ENCODE measurements at places on chromosomes 16 and 17.

- DNase-seq, result no peak
These were observed 574.6 kb upstream of the HSBP1 start for GRCh38 chr16:83233153-83233552.

DNA sequence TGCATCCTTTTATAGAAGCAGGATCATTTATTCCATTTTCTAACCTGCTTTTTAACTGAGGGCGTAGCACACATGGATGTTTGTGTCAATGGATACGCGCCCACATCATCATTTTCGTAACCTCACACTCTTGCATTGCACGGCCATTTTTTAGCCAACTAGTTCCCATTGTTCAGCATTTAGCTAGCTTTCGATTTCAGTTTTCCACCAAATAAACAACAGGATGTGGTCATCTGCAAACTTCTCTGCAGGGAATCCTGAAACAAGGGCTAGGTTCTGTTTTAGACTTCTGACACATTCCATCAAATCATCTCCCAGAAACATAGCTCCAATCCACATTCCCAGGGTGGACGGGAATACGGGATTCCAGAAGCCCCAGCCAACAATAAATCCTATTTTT, 6.4 kb downstream of the CYB561 start:
- DNase-seq, result no peak

DNA sequence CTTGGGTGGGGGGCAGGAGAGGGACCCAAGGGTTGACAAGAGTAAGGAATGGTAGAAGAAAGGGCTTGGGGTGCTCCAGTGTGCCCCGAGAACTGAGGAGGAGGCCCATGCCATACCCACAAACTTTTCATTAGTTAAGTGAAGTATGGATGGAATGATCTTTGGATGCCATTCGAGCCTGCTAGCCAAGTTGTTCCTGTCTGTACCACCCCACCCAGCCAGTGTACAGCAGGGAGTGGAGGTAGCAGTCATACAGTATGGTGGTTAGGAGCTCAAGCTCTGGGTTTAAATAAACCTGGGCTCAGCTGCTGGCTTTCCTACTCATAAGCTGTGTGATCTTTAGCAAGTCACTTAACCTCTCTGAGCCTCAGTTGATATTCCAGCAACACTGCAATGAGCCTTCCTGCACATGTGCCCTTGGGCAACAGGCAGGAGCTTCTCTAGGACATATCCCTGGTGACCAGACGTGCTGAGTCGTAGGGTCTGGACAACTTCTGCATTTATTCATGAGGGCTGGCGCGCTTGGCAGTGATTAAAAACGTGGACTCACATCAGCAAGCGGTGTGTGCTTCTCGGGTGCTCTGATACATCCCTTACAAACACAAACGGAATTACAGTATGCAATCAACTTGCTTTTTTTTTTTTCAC, 22.9 kb downstream of the ITPRIPL2 start:
- DNase-seq, result no peak

- DNase-seq, result no peak
These were observed 13.4 kb downstream of the ENDOV start for GRCh38 chr17:80428363-80428762.

GRCh38 chr17:45384047-45384788, 48.5 kb downstream of the ARHGAP27 start:
- DNase-seq, result no peak

GRCh38 chr16:14345512-14346115, 274.5 kb downstream of the MRTFB start:
- no peak for DNase-seq

- DNase-seq, result no peak
These were observed 25.3 kb downstream of the MARCHF10 start for GRCh38 chr17:62782730-62783270.

GRCh38 chr17:27218041-27218440, 75.9 kb upstream of the WSB1 start:
- DNase-seq, result no peak

DNA sequence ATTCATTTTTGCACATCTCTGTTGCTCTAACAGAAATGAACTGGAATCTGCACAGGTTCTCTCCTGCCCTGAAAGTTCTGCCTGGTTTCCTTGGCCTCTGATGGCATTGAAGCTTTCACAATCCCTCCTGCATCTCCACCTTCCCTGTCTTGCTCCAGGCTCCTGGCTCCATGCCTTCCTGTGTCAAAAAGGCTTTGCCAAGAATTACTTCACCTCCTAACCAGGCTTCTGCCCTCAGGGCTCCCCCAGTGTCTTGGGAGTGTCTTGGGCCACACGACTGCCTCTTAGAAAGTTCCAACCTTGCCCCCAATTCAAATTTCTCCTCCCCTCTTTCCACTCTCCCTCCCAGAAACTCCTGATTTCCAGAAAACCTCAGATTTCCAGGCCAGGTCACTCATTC, 37.0 kb upstream of the DNAH9 start:
- DNase-seq, result no peak

- DNase-seq, result no peak
These were observed 7.9 kb downstream of the P2RX5 start for GRCh38 chr17:3688027-3688553.

DNA sequence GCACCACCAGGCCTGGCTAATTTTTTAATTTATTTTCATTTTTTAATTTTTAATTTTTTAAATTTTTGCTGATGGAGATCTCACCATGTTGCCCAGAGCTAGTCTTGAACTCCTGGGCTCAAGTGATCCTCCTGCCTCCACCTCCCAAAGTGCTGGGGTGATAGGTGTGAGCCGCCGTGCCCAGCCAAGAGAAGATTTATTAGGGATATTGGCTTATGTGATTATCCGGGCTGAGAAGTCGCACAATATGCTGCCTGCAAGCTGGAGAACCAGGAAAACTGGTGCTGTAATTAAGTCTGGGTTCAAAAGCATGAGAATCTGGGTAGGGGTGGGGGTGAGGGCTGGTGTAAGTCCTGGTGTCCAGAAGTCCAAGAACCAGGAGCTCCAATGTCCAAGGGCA, 2.5 kb upstream of the C16orf90 start:
- no peak for DNase-seq

GRCh38 chr16:50830698-50831097, 88.8 kb downstream of the CYLD start:
- no peak for DNase-seq

DNA sequence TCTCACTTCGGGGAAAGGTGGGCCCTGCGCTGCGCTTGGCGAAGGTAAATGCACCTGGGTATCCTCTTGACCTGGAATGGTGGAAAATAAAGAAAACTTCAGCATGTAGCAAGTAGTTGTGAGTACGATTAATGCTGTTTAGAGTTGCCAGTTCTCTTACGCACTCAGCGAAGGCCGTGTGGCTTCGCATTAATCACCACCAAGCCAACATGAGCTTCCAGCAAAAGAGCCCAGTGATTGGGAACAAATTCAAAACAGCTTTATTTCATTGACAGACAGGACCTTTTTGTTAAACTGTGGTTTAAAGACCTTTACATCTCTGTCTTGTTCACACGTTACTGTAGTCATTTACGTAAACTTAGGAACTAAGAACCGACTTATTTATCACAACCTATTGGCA, 531.4 kb downstream of the MAF start:
- DNase-seq, result no peak

- DNase-seq, result peak; percentile 59
These were observed 1.3 kb downstream of the ARL5C start for GRCh38 chr17:39164675-39165143.

DNA sequence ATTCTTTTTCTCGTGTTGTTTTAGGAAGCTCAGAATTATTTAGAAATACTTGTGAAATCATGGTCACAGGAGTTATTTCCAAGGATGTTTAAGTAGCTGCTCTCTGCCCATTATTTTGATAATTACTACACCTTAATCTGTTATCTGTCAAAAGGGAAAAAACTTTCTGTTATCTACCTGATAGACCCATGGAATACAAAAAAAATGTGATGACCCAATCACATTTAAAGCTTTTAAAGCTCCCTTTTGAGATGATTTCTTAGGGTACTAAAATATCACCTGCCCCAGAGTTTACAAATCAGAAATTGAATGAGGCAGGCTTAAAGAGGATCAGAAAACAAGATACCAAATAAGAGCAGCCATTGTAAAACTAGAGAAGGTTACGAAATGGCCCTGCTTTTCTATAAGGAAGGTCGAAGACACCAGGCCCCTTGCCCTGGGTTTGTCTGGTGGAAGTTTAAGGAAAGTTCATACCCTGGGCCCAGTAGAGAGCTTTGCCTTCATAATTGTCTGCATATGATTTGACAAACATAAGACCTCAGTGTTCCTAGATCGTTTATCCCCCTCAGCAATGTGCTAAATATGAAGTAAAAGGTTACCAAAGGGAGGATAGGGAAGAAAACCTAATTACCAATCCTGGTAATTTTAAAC, 149.9 kb upstream of the TBX2 start:
- DNase-seq, result no peak

DNA sequence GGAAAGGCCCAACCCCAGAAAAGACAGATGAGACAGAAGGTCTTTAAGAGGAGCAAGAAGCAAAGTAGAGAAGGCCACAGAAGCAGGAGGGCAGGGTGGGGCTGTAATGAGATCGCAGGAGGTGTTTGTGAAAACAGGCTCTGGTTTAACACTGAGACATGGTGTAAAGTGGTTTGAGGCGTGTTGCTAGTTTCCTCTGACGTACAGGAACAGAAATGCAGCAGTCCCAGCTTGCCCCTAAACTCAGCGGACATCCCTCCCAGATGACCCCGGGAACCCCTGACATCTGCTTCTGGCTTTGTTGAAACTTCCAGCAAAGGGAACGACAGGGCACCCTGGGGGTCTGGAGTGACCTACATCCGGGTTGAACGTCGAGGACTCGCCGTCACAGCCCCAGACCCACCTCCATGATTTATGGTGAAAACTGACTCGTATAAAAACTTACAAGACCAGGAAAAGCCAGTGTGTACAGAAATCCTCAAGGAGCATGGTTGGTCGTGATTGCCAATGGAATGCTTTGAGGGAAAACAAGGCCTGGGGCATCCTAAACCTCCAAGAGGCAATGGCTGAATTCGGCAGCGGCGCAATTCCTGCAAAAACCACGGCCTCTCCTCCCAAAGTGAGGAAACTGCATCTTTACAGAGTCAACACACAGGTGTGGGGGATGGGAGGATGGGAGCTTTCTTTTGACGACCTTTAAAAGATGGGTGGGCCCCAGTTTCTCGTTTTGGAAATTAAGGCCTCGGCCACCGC, 25.8 kb downstream of the LITAF start:
- DNase-seq, result peak; percentile 58

DNA sequence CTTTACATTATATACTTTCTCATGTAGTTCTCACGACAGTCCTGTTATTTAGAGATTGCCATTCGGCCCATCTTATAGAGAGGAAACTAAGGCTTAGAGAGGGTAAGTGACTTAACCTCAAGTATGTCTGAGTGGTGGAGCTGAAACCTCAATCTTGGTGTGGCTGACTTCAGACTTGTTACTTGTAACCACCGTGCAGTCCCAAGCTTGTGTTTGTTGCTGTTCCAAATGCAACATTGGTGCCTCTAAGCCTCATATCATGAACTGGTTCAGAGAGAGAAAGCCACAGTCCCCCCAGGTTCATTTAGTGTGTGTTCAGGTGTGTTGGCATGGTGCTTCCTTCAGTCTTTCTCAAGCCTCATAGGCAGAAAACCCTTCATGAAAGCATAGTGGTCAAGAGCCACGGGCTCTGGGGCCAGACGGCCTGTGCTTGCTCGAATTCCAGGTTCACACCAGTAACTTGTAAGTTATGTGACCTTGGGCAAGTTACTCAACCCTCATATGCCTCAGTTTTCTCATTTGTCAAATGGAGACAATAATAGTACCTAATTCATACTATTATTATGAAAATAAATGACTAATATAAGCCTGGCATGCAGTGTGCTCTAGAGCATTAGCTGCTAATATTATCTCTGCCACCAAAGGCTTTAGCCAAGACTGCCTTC, 39.9 kb downstream of the CDH1 start:
- DNase-seq, result no peak

- DNase-seq, result no peak
These were observed 193.5 kb upstream of the KIF2B start for GRCh38 chr17:53629188-53629587.

GRCh38 chr17:73390221-73390620, 78.4 kb upstream of the CDC42EP4 start:
- DNase-seq, result no peak

- DNase-seq, result peak; percentile 33
These were observed 27.5 kb upstream of the PIK3R6 start for GRCh38 chr17:8894673-8895578.

DNA sequence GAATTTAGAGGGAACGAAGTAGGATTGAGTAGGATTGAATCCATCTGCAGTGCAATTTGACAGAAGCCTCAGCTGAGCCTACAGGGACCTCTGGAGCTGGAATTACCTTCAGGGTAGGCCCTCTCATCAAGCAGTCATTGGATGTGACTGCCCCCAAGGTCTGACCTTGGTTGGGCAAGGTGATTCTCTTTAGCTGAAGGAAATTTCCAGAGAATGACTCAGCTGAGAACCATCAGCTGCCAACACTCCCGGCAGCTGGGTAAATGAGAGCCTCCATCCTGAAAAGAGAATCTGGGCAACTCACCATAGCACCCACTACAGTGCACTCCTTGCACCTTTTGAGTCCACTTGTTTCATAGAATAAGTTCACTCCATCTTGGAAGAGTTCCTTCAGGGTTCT, 113.5 kb upstream of the MED13 start:
- no peak for DNase-seq

DNA sequence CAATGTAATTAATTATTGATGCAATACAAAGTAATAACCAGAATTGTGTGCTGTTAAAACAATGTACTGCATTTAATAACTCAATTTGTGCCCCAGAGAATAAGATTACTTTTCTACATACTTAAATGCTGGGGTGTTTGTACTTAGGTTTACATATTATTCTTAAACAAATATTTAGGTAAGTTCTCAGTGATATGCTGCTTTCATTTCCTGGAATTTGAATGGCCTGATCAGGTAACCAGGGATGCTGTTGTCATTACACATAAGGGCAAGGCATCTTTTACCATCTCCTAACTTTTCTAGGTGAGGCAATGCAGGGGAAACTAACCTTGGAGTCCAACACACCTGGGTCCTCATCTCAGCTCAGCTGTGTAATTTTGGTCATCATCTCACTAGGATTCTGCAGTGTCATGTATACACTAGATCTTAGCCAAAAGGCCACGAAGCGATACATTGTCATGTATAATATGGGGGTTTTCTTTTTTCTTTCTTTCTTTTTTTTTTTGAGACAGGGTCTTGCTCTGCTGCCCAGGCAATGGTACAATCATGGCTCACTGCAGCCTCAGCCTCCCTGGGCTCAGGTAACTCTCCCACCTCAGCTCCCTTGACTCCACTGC, 45.2 kb downstream of the MYO1D start:
- DNase-seq, result no peak

DNA sequence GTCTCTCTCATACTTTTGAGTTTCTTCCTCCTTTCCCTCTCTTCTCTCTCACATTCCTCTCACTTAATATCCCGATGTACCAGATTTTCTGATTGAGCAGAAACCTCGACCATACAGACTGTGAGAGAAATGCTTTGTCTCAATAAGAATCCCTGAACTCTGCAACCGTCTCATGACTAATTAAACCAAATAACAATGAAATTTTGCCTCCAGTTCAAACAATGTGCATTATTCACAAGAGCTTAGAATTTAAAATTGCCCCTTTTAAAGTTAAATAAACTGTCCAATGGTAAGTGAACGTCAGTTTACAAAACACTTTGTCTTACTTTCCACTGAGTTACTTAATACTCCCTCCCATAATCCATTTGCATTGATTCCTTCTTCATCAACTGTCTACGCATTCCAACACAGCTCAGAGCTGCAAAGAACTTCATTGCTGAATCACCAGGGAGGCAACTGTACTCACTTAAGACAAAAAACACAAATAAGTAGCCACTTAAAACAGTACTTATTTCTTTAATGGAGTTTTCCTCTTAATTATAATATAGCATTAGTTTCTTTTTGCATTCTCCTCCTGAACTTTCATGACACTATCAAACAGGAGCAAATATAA, 4.9 kb downstream of the CDH11 start:
- DNase-seq, result no peak

- no peak for DNase-seq
These were observed 3.9 kb upstream of the WFIKKN2 start for GRCh38 chr17:50831471-50831928.

Measured in T follicular helper cell (primary cell).